ENCODE measurements at places on chromosomes 2 and 18.
A peak's percentile ranks its signal among the peaks of the same experiment; 100 is the strongest.

DNA sequence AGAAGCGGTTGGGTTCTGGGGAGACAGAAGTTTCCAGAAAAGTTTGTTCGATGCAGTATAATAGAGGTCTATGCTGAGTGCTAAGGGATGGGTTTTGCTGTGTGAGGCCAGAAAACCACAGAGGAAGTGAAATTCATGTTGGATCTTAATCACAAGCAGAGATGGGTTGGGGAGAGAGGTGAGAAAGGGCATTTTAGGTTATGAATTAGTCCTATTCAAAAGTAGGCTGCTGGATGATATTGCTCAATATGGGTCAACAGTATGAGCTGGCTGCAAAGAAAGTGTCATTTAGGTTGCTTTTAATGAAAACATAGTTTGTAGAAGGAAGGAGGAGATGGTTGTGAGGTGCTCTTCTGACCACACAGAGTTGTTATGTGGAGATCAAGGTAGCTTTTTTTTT is 118.8 kb upstream of the LHCGR start:
- no peaks in the 10 kb centered on the region for H3K27me3 ChIP-seq
- no peaks in the 10 kb centered on the region for H3K4me1 ChIP-seq
- H3K27ac ChIP-seq: no peak overlapping the region
- H3K36me3 ChIP-seq: no peaks in the 10 kb centered on the region
- DNase-seq: no peak

- H3K4me3 ChIP-seq: no peak overlapping the region
- no peak for DNase-seq
- H3K4me1 ChIP-seq: peaks cover 91% of the 10 kb centered on the region
- peak overlapping the region; percentile 4 for H3K27ac ChIP-seq
- H3K27me3 ChIP-seq: no peaks in the 10 kb centered on the region
Observed at GRCh38 chr2:230772156-230772555, 59.5 kb downstream of the CAB39 start.

DNA sequence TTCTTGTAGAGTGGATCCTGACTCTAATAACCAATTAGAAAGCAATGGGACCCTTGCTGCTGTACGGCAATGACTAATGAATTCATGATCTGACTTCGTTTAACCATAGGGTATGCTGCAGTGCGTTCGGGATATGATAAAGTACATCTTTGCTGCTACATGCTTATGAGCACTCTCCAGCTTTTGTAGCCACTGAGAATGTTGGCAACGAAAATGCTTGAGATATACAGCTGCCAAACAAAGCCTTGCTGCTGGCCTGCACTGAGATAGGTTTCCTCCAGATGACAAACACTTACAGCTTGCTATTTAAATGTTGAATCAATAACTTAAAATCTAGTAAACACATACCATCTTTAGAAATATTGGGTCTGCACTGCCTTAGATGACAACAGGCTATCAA is 372.4 kb upstream of the SLC8A1 start:
- H3K4me1 ChIP-seq: no peaks in the 10 kb centered on the region
- no peak for DNase-seq
- no peak overlapping the region for H3K27ac ChIP-seq
- H3K27me3 ChIP-seq: no peaks in the 10 kb centered on the region

- no peak overlapping the region for H3K4me3 ChIP-seq
- H3K27me3 ChIP-seq: no peaks in the 10 kb centered on the region
- no peak overlapping the region for H3K27ac ChIP-seq
- H3K4me1 ChIP-seq: no peaks in the 10 kb centered on the region
- DNase-seq: no peak
Observed at GRCh38 chr2:120052597-120052996, 39.7 kb downstream of the EPB41L5 start.

GRCh38 chr2:108367561-108368175 is 10.1 kb upstream of the SULT1C4 start:
- no peak overlapping the region for H3K4me3 ChIP-seq
- DNase-seq: no peak
- H3K27me3 ChIP-seq: peaks cover 10% of the 10 kb centered on the region
- no peaks in the 10 kb centered on the region for H3K36me3 ChIP-seq
- no peaks in the 10 kb centered on the region for H3K4me1 ChIP-seq
- no peak overlapping the region for H3K27ac ChIP-seq

- H3K36me3 ChIP-seq: peaks cover 5% of the 10 kb centered on the region
- peak within 1 kb of the TSS; percentile 74 for H3K4me3 ChIP-seq
- no peak within 1 kb of the TSS for H3K27ac ChIP-seq
- H3K4me1 ChIP-seq: peaks cover 13% of the 10 kb centered on the region
- peak; percentile 86 for DNase-seq
- peaks cover 2% of the 10 kb centered on the region for H3K27me3 ChIP-seq
Observed at GRCh38 chr2:28810384-28811285, at the start of gene SPDYA. Gene SPDYA, plus strand, starts transcription at chr2:28810834. Its CDS starts 5,181 bp downstream, at chr2:28816015.

GRCh38 chr18:50142441-50143120 is 52.4 kb downstream of the MYO5B start:
- H3K36me3 ChIP-seq: no peaks in the 10 kb centered on the region
- H3K4me3 ChIP-seq: no peak overlapping the region
- H3K27ac ChIP-seq: no peak overlapping the region
- H3K4me1 ChIP-seq: no peaks in the 10 kb centered on the region
- DNase-seq: no peak
- H3K27me3 ChIP-seq: peaks cover 21% of the 10 kb centered on the region

- H3K27ac ChIP-seq: no peak overlapping the region
- peaks cover 5% of the 10 kb centered on the region for H3K27me3 ChIP-seq
- no peak for DNase-seq
- H3K4me3 ChIP-seq: no peak overlapping the region
Observed at GRCh38 chr18:32208023-32208422, 18.2 kb downstream of the MEP1B start.

GRCh38 chr18:74784752-74785151 is 187.1 kb downstream of the ZNF407 start:
- no peak overlapping the region for H3K27ac ChIP-seq
- no peaks in the 10 kb centered on the region for H3K27me3 ChIP-seq

DNA sequence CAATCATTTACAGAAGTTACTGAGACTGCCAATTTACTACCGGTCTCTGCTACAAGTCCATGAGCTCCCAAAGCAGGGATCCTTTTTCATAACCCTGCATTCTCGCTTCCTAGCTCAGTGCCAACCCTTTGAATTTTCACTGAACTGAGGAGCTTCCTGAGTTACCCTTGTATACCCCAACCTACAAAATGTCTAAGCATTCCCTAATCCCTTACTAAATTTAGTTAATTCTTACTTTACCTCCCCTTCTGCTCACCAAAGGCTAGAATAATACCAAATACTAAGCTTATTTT is 9.6 kb downstream of the MAT2A start:
- peaks cover 34% of the 10 kb centered on the region for H3K36me3 ChIP-seq
- peaks cover 6% of the 10 kb centered on the region for H3K4me1 ChIP-seq
- no peak overlapping the region for H3K27ac ChIP-seq
- no peak for DNase-seq
- H3K4me3 ChIP-seq: no peak overlapping the region
- no peaks in the 10 kb centered on the region for H3K27me3 ChIP-seq

- no peaks in the 10 kb centered on the region for H3K4me1 ChIP-seq
- H3K27me3 ChIP-seq: no peaks in the 10 kb centered on the region
- H3K27ac ChIP-seq: no peak overlapping the region
- no peak overlapping the region for H3K4me3 ChIP-seq
- H3K36me3 ChIP-seq: no peaks in the 10 kb centered on the region
Observed at GRCh38 chr2:40434731-40435271, 17.1 kb downstream of the SLC8A1 start.

- peak; percentile 65 for DNase-seq
- H3K4me1 ChIP-seq: no peaks in the 10 kb centered on the region
- H3K27ac ChIP-seq: no peak overlapping the region
- H3K27me3 ChIP-seq: peaks cover 14% of the 10 kb centered on the region
Observed at GRCh38 chr2:208072250-208072892, 47.0 kb upstream of the PLEKHM3 start.

- no peak overlapping the region for H3K27ac ChIP-seq
- H3K4me1 ChIP-seq: peaks cover 11% of the 10 kb centered on the region
- peaks cover 49% of the 10 kb centered on the region for H3K27me3 ChIP-seq
- no peaks in the 10 kb centered on the region for H3K36me3 ChIP-seq
- peak overlapping the region; percentile 29 for H3K4me3 ChIP-seq
- peak; percentile 22 for DNase-seq
Observed at GRCh38 chr2:26848336-26849055, 564 bp downstream of the DPYSL5 start.

DNA sequence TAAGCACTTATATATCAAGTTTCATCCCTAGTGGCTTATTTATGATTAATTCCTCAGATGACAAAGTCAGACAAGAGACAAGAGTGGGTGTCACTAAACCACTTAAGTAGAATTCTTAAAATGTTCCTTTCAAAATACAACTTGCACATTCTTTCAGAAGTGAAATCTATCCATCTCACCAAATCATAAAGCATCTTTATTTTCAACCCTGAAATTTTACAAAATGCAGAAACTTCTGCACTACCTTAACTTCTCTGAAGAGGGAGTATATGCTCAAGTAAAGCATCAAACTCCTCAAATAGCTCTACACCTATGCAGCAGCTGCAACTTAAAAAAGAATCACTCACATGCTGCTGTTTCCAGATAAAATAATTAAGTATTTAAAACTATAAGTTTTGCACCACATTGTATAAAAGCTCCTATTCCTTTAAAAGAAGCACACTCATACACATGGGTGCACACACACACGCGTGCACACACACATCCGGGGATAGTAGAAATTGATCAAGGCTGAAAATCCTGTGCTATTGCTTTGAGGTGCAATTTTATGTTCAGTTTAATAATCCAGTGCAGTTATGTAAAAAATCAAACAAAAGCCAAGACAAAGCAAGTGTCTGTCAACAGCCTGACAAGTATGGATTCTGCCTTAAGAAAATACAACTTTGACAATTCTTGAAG is 244.5 kb downstream of the TCF4 start:
- no peak for DNase-seq
- peaks cover 3% of the 10 kb centered on the region for H3K27me3 ChIP-seq
- H3K4me1 ChIP-seq: no peaks in the 10 kb centered on the region

GRCh38 chr2:195437521-195437920 is 219.5 kb upstream of the SLC39A10 start:
- peaks cover 11% of the 10 kb centered on the region for H3K36me3 ChIP-seq
- no peak overlapping the region for H3K27ac ChIP-seq
- no peak overlapping the region for H3K4me3 ChIP-seq
- peaks cover 7% of the 10 kb centered on the region for H3K4me1 ChIP-seq
- no peaks in the 10 kb centered on the region for H3K27me3 ChIP-seq
- DNase-seq: no peak

DNA sequence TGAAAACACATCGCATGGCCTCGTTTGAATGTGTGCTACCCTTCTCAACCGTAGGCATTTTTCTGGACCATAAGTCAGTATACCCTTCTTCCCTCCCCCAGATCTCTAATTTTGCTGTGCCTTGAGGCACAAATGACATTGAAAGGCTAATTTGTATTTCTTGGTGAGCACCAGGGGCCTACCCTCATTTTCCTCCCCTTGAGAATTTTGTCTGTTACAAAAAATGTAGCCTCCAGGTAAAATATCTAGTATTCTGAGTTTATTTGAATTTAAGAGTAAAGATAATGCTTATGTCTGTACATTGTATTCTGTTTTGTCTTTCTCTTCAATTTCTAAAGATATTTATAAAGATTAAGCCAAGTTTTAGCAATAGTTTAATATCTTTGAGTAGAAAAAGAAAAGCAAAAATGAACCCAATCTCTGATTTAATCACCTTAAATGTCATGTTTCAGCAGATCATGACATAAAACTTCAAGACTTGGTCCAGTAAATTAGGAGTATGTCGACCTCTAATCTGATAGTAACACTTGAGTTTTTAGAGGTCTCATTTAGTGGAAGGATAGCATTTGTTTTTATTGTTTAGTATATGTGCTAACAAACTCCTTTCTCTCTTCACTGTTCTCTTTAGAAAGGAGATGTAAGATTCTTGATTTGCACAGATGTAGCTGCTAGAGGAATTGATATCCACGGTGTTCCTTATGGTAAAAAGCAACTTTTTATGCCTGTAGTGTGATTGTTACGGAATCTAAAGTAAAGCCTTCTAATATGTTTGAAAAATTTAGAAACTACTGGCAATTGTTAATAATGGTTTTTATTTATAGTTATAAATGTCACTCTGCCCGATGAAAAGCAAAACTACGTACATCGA is 36.4 kb downstream of the DDX1 start:
- DNase-seq: no peak
- H3K27ac ChIP-seq: no peak overlapping the region
- no peaks in the 10 kb centered on the region for H3K4me1 ChIP-seq
- H3K36me3 ChIP-seq: peaks cover 42% of the 10 kb centered on the region
- no peak overlapping the region for H3K4me3 ChIP-seq

DNA sequence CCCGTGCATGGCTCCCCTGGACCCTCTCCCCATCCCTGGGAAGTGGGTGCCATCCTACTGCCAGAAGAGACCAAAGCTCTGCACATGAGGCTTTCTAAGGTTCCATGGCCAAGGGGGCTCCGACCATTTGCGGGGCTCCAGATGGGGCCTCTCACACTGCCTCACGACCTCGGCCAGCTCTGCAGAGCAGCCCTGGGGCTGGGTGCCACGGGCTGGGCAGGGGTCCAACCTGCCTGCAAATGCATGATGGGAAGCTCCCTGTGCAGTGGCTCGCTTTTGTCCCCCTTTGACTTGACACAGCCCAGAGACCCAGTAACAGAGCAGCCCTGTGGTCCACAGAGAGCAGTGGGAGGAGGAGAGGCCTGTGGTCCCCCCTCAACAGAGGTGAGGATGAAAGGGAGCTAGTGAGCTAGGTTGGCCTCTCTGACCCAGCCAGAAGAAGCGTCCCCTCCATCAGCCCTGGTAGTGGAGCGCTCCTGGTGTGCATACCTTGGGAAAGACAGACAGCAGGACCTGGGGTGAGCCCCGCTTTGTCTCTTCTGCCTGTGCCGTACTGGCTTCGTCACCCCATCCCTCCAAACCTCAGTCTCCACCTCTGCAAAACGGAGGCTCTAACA is 174.1 kb downstream of the DDX1 start:
- no peak for DNase-seq
- H3K36me3 ChIP-seq: no peaks in the 10 kb centered on the region
- peaks cover 1% of the 10 kb centered on the region for H3K27me3 ChIP-seq
- no peak overlapping the region for H3K4me3 ChIP-seq

DNA sequence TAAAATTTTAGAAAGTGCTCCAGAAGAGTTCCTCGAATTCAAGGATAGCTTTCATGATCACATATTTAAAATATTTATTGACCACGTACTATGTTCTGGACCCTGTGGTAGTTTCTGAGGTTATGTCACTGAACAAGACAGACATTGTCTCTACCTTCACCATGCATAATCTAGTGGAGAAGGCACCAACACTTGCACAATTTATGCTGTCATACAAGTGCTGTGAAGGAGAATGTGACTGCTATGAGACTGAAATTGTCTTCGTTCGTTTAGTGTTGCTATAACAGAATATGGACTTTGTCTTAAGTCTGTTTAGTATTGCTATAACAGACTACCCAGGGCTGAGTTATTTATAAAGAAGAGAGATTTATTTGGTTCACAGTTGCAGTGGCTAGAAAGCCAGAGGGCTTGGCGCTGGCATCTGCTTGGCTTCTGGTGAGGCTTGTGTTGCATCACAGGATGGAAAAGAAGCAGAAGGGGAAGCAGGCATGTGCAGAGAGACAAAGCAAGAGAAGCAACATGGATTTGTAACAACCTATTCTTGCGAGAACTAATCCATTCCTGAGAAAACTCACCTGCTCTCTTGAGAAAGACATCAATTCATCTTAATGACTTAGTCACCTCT is 50.0 kb upstream of the RFX8 start:
- H3K27me3 ChIP-seq: no peaks in the 10 kb centered on the region
- H3K27ac ChIP-seq: no peak overlapping the region
- H3K4me3 ChIP-seq: no peak overlapping the region
- no peaks in the 10 kb centered on the region for H3K4me1 ChIP-seq

Measured in activated CD4-positive, alpha-beta memory T cell treated with anti-CD3 and anti-CD28 coated beads for 36 hours (primary cell).